Activated effector memory CD4-positive, alpha-beta T cell treated with anti-CD3 and anti-CD28 coated beads, Interleukin-2, amount 50 U/mL, for 16 hours (primary cell): ENCODE measurements at places on chromosomes 7 and 10.

GRCh38 chr10:106513352-106513771 is 651.1 kb downstream of the SORCS1 start:
- no peak for DNase-seq

GRCh38 chr10:47378606-47379444 is 5.3 kb downstream of the ZNF488 start:
- DNase-seq = peak; percentile 59

DNA sequence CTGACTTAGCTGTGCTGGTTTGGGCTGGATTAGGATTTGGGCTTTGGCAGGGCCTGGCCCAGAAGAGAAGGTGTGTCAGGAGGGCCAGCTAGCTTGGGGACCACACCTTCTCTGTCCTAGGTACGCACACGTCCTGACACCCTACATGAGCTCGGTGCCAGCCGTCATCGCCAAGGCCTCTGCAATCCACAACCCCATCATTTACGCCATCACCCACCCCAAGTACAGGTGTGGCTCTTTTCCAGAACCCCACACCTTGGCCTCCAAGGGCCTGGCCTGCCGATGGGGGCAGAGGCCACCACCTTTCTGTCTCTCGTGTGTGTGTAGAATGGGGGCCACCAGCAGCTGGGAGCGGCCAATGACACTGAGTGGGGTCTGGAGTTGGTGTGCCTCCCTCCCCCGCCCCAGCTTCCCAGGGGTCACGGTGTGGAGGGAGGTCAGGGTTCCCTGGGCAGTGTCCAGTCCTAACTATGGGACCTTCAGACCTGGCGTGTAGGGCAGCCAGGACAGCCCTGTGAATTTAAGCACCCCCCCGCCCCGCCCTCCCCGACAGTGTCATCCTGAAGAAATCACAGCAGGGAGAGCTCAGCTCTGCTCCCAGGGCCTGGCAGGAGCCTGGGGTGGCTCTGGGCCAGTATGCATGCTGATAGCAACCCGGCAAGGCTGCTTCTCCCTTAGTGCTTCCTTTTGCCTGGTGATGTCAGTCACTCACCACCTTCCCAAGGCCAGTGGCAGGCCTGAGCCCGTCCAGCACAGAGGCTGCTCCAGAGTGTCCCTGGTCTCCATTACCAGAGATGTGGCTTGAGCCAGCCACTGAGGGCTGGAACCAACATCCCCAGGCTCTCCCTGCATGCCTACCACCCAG is 6.9 kb upstream of the LDB3 start:
- DNase-seq = no peak

GRCh38 chr10:48750991-48751390 is 66.3 kb downstream of the WDFY4 start:
- DNase-seq = no peak

GRCh38 chr7:30027740-30028215 is 434 bp upstream of the PLEKHA8 start:
- no peak for DNase-seq

GRCh38 chr7:31109751-31110150 is 57.6 kb downstream of the ADCYAP1R1 start:
- DNase-seq = no peak

- no peak for DNase-seq
These were observed 35.3 kb upstream of the SEMA3C start for GRCh38 chr7:80954191-80954590.
